ENCODE measurements at places on chromosomes 12 and 14.
A peak's percentile ranks its signal among the peaks of the same experiment; 100 is the strongest.

DNA sequence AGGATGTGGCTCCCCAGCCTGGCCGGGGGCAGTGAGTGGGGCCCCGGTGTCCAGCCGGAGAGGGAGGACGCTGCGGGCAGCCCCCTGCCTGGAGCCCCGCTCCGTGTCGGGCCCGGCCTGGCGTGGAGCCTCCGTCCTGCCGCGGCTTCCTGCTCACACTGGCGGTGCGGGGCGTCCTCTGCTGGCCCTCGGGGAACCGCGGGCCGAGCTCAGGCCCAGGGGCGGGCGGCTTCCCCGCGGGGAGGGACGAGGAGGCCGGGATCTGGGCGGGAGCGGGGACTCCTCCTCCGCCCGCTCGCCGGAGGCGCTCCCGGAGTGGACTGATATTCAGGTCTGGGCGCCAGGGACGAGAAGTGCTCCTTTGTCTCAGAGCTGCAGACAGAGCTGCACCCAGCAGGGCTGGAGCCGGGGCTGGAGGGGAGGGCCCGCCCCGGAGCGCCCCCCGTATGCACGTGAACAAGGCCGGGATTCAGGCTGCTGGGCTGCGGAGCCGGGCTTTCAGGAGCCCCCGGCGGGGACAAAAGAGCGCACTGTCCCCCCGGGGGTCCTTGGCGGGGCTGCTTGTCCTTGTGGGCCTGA, 2.2 kb downstream of the MMP17 start:
- DNase-seq = peak; percentile 93

DNA sequence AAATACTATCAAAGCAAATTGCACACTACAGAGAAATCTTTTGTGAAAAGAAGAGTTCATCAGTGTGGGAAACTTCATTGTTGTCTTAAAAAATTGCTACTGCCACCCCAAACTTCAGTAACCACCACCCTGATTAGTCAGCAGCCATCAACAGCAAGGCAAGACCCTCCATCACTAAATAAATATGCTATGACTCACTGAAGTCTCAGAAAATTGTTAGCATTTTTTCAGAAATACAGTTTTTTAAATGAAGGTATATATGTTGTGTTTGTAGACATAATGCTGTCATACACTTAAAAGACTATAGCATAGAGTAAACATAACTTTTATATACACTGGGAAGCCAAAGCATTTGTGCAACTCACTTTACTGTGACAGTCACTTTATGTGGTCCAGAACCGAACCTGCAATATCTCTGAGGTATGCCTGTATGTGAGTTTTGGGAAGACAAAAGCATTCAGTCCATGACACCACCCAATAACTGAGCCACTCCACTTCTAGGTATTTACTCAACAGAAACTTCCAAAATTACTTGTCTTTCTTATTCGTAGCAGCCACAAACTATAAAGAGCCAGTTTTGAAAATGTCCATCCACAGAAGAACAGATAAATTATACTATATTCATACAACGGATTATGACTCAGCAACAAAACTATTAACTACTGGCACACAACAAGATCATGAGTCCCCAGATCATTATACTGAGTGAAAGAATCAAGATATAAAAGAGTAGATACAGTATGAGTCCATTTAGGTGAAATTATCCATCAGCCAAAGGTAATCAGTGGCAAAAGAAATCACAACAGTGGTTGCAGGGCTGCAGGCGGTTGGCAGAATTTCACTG, 649.6 kb downstream of the BCL11B start:
- peak; percentile 40 for DNase-seq

DNA sequence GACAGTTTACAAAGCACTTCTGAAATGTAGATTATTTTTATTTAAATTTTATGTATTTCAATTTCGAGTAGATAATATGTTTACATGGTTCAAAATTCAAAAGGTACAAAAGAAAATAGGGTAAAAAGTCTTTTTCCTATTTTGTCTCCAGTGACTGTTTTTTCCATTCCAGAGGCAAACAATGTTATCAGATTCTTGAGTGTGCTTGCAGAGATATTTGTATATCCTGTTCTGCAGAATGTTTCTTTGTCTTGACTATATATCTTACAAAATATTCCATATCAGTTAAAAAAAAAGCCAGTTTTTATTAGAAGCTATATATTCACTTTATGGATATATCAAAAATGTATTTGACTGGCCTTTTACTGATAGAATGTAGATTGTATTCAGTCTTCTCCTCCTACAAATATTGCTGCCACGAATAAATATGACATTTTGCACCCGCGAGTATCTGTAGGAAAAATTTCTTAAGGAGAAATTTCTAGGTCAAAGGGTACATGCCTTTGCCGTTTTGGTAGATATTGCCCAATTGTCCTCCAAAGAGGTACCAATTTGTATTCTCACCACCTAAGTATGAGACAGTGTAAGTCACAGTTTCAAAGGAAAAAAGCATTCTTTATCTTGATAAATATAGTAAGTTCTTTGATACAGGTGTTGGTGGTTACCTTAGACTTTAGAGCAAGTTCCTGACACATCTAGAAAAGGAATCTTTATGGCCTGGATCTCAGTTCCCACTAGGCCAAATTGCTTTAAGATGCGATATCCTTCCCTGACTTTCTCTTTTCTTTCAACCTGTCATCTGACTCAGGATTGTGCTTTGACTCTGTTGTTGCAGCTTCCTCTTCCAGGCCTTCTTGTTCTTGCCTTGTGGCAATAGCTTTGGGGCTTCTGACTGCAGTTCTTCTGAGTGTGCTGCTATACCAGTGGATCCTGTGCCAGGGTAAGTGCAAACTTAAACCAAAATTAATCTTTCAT, 2.3 kb downstream of the KLRG1 start:
- no peak for DNase-seq

- DNase-seq = peak; percentile 86
These were observed 104.9 kb downstream of the ZC3H14 start for GRCh38 chr14:88667555-88668273.

DNA sequence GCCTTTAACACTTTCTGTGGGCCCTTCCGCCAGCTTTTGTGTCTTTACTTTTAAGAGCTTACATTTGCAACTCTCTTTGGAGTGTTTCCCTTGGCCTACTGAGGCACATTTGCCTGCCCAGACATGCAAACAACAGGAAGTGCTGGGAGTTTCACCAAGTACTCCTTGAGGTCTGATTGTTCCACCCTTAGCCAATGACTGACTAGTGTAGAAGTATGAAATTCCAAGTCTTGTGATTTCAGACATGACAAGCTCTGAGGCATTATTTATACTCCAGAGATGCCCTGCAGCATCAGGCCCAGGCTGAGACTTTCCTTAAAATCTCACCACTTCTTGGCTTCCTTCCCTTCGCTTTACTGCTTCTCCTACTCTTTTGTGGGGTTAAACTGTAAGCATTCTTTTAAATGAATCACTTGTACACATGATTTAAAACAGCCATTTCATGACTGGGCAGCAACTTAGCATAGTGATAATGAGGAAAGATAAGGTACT, 174.1 kb downstream of the SLC6A15 start:
- DNase-seq = peak; percentile 68

Measured in astrocyte of the hippocampus (primary cell).